ENCODE measurements at places on chromosomes 11 and 22.

GRCh38 chr22:26452236-26453016, 23.4 kb downstream of the ASPHD2 start:
- DNase-seq: no peak

DNA sequence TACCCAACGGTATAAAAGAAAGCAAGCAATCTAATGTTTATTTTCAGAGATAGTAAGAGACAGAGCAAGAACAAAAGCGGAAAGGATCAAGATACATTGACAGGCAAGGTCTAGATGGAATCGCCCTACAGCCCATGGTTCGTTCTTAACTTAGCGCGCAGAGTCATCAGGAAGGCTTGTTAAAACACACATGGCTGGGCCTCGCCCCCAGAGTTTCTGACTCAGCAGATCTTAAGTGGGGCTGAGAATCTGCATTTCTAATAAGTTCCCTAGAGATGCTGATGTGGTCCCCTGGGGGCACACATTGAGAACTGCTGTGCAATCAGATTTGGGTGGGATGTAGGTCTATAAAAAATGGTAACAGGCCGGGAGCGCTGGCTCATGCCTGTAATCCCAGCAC, 35.8 kb upstream of the CHRM4 start:
- no peak for DNase-seq

GRCh38 chr11:79668575-79668974, 227.7 kb upstream of the TENM4 start:
- no peak for DNase-seq

DNA sequence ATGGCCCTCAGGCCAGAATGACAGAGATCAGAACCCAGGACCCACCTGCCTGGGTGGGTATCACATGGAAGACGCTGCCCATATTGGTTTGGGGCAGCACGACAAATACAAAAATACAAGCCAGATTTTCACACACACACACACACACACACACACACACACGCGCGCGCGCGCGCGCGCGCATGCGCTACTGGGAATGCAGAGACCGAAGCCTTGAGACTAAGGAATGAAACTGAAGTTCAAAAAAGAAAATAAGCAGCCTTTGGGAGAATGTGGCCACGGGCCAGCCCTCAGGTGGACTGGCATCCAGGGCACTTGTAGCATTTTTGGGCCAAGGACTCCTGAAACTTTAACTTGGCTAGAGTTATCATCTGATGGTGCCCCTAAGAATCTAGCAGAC, 21.3 kb upstream of the NUP50 start:
- DNase-seq: no peak

GRCh38 chr11:6892400-6892799, at the start of gene OR2D2:
TSS of gene OR2D2 (minus strand) at chr11:6892500. CDS start at chr11:6892500, 0 bp downstream.
- no peak for DNase-seq

DNA sequence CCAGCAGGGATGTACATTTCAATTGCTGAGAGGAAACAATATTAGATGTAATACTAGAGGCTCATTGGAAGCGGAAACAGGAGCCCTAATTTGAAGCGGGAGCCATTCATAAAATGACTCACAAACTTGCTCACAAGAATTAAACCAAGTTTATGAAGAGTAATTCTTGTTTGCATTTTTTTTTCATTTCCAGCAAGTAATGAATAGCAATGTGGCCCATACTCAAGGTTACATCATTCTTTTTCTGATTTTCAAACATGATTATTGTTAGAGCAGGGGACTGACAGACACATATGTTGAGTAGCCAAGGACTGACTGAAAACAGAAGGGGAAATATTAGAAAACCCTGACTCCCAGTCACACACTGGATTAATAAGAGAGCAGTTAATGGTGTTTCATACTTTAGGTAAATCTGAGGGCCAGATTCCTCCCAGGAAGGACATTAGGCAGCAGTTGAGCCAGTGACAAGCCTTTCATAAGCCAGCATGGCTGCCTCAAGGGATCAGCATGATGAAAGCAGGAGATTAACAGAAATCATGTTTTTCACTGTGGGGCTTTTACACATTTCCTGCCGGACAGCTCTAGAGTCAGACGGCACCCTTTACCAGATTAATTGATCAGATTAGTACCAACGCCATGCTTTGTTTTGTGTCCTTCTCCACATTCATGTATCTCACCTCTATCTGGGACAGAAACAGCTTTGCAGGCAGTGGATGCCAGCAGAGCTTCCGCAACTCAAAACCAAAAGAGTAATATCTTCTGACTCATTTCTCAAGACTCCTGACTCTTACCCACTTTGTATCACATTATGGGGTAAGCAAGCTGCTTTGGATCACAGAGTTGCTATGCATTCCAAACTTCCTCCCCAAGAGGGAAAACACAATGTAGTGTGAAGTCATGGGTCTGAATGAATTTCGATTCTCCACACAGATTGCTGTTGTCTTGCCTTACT, 831.6 kb downstream of the KCNA4 start:
- DNase-seq: no peak

DNA sequence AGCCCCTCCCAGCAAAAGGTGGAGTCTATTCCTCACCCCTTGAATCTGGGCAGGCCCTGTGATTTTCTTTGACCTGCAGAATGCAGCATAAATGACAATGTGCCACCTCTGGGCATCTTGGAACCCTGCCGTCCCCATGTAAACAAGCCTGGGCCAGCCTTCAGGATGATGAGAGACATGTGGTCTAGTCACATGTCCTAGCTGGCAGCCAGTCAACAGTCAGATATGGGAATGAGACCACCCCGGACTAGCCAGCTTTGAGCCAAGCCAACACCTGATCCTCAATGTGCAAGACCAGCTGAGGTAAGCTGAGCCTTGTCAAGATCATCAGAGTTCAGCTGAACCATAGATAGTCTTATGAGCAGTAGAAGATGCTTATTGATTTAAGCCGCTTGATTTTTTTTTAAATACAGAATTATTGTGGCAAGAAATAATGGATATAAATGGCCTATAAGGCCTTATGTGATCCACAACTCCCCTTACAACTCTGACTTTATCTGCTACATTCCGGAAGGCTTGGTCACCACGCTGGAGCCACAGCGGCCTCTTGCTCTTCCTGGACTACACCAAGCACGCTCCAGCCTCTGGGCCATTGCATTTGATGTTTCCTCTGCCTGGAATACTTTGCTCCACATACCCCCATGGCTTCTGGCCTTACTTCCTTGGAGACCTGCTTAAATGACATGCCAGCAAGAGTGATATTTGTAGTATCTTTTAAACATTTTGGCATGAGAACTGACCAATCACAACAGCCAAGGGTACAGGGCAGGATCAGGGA, 225.9 kb upstream of the SESN3 start:
- DNase-seq: no peak

All from NCI-H187 treated with DMSO at 0.1 percent for 48 hours (cell line).